ENCODE measurements at places on chromosomes 1 and 21. TPM values are rescaled to one million over a fixed set of nuclear protein-coding genes. Genes with fewer than 3 reads are reported as not detected.

SAMSN1 gene
- total RNA-seq: 104 TPM

FAAH gene
- 3.6 TPM for total RNA-seq

MTARC2 gene
- not detected for total RNA-seq

DNA sequence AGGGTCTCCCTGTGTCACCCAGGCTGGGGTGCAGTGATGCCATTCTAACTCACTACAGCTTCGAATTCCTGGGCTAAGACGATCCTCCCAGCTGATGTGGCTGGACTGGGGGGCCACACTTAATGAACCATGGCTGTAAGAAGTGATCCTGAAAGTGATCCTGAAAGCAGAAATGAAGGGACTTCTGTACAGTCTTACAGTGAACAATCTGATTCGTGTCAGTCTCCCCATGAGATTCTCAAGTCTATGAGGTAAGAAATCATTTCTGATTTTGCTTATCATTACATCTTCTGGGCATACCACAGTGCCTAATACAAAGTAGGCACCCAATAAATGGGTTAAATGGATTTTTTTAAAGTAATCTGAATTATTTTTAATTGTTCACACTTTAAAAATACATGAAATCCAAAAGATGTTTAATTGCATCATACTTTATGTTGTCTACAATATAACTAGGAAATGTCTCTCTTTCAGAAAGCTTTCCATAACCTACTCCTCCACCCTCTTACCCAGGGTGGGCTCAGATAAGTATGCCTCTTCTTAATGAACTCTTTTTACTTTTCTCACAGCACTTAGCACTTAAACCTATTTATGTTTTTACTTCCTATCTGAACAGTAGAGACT is 21.5 kb downstream of the TUT4 start:
- H3K27me3 ChIP-seq: no peaks in the 10 kb centered on the region
- no peak for DNase-seq
- H3K4me1 ChIP-seq: peaks cover 8% of the 10 kb centered on the region

- H3K27ac ChIP-seq: peak overlapping the region; percentile 74
- peaks cover 36% of the 10 kb centered on the region for H3K4me1 ChIP-seq
- peak overlapping the region; percentile 28 for H3K4me3 ChIP-seq
- no peaks in the 10 kb centered on the region for H3K36me3 ChIP-seq
- H3K27me3 ChIP-seq: no peaks in the 10 kb centered on the region
Observed at GRCh38 chr1:228154670-228155571, 5.2 kb downstream of the GJC2 start.

DNA sequence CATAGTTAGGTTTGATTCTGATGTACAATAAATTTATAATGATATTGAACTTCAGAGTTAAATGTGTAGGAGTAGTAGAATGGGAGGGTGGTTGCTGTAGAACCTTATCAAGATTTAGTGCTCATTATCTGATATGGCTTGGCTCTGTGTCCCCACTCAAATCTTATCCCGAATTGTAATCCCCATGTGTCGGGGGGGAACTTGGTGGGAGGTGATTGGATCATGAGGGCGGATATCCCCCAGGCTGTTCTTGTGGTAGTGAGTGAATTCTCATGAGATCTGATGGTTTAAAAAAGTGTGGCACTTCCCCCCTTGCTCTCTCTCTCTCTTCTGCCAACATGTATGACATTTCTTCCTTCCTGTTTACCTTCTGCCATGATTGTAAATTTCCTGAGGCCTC is 265.5 kb downstream of the GRIK1 start:
- DNase-seq: no peak
- H3K4me3 ChIP-seq: no peak overlapping the region
- H3K27me3 ChIP-seq: peaks cover 3% of the 10 kb centered on the region
- no peaks in the 10 kb centered on the region for H3K4me1 ChIP-seq

GRCh38 chr1:179881642-179882252 is 338 bp upstream of the TOR1AIP1 start:
- peaks cover 40% of the 10 kb centered on the region for H3K36me3 ChIP-seq
- H3K27me3 ChIP-seq: no peaks in the 10 kb centered on the region
- peak overlapping the region; percentile 92 for H3K4me3 ChIP-seq
- DNase-seq: no peak
- H3K4me1 ChIP-seq: peaks cover 43% of the 10 kb centered on the region

Data from activated CD8-positive, alpha-beta T cell treated with anti-CD3 and anti-CD28 coated beads, Interleukin-2, amount 10 ng/mL, durations not matched to agents 7 days and 5 days (primary cell).